AG04449 (cell line): ENCODE measurements at places on chromosomes 1 and 21.
A peak's percentile ranks its signal among the peaks of the same experiment; 100 is the strongest.

- DNase-seq: no peak
These were observed 3.5 kb downstream of the RO60 start for GRCh38 chr1:193062698-193063463.

DNA sequence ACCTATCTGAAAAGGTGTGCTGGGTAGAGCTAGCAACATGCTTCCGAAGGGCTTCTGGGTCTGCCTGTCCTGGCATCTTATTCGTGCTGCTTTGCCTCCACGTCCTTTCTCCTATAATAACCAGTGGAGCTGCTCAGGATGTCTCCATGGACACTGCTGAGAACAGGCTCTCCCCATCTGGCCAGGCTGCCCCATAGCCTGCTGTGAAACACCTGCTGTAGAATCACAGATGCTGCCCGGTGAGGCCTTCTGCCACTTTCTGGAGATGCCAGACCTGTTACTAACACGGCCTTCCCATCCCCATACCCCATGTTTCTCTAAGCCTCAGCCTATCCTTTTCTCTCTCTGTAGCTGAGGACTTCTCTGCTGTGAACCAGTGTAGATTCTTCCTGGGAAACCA lies 120.5 kb downstream of the IER5 start:
- no peak for DNase-seq

- no peak for DNase-seq
These were observed 76.3 kb upstream of the CACNA1E start for GRCh38 chr1:181406989-181407388.

GRCh38 chr1:32981003-32981901 lies 16.6 kb upstream of the RNF19B start:
- DNase-seq: no peak

DNA sequence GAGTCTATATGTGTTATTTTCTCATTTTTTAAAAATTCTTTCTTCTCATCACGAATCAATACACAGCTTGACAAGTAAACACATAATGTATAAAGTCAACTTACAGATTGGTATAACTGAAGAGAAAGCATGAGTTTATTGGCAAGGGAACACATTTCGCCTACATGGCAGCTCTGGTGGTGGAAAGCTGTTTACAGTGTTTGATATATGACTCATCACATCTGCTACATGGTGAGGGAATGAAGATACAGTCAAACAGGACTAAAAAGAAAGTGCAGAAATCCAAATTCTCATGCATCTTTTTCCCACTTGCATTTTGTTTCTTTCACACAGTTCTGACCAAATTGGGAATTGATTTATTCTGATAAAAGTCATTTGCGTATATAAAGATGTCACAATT lies 122.2 kb upstream of the ADGRL4 start:
- DNase-seq: peak; percentile 59

DNA sequence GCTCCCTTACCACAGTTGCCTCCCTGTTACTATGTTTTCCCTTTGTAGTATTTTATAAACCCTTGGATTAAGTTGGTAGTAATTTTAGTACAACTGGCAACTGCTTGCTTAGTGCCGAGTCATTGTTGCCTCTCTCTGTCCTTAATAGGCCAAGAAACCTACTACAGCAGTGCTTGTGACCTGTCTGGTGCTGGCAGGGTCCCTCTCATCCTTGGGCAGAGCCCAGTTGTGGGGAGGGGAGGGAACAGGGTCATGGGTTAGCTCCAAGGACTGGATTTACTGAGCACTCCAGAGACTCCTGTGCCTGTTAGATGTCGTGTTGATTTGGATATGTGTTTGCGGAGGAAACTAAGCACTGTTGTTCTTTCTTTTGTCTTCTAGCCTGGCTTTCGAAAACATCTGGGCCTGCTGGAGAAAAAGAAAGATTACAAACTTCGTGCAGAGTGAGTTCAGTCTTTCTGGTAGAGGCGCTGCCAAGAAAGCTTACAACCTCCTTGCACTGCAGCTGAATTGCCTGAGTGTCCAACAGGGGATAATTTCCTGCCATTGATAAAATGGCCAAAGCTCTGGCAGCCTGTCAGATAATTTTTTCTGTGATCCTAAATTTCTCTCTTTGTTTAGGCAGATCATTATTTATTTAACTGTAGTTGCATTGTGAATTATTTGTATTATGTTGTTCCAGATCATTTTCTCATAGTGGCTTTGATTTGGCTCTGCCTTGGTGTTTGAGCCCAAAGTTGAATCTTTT lies 3.6 kb downstream of the UTP11 start:
- no peak for DNase-seq

DNA sequence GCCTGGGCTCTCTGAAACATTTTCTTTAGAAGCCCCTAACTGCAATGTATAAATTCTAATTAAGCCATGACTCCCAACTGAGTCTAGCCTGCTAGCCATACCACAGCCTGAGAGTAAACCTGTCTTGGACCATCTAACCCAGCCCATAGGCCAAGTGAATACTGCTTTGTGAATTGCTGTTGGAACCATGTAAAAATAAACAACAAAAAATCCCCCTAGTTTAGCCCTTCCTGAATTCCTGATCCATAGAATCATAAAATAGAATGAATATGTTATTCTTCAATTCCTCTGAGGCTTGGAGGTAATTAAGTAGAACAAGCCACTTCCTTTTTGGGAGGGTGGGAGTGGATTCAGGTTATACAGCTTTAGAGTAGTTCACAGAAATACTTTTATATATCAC lies 1496.4 kb downstream of the MRPL39 start:
- peak; percentile 16 for DNase-seq

DNA sequence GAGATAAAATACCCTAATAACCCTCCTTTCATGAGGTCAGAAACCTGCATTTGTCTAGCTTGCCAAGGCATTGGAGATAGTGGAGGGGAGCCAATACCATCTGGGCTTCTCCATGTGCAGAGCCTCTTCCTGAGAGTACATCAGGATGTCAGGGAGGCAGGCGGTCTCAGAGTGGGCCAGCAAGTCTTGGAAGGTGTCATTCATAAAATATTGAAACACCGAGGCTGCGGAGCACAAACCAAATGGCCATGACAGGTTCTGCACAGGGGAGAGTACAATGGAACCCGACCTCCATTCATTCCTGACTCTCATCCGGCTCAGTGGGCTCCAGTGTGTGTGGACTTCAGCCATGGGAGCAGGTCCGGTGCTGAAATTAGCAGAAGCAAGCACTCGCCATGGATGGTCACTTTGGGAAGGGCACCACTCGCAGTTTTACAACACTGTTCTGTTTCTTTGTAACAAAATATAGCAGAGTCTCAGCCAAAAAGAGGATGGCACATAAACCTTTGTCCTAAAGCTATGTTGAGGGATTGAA lies 446.6 kb downstream of the SIPA1L2 start:
- no peak for DNase-seq

DNA sequence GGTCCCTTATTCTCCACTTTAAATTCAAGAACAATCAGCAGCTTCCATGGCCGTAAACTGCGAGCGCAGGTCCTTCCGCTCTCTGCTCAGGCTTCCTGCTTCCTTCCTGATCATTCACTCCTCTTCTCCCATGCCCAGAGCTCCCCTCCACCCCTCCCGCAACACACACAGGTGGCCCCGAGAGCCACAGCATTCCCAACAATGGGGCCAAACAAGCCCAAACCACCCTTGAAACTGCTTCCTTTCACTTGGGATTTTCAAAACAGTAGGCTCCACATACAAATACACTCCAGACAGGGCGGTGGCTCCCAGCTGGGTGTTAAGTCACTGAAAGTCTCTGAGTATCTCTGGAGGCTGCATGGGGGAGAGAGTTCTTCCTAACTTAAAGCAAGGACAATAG lies 11.4 kb downstream of the FAM89A start:
- DNase-seq: no peak

- no peak for DNase-seq
These were observed 79.1 kb downstream of the GABPA start for GRCh38 chr21:25813917-25814316.

DNA sequence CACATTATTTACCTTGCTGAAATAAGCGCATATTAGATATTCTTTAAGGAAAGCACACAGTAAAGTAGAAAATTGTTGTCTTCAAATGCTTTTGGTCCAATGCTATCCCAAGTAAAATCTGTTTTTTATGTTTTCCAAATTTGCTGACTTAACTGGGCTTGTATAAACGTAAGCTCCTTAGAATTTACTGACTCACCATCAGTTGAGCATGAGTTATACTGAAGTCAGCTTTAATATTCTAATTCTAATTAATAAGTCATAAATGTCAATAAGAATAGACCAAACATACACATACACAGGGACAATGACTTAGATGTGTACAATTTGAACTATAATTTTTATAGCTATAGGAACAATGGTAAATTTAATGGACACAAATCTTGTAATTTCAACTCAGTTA lies 319.2 kb downstream of the TPR start:
- no peak for DNase-seq
